ENCODE measurements at places on chromosomes 2 and 18.

GRCh38 chr2:226796012-226796839 is 3.4 kb downstream of the IRS1 start:
- no peak for DNase-seq

DNA sequence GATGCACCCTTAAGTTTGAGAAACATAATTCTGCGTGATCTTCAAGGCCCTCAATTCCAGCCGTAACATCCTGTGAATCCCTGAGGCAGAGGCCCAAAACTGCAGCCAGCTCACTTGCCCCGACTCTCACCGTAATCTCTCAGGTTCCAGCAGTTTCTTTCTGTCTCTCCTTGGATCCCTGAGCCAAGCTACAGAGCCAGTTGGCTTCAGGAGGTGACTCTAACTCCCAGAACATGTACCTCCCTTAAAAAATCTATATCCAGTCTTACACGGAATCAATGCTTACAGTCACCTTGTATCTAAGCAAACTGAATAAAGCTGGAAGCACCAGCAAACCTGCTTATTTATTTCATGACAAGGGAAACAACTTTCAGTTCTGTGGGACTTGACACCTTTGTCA is 300.4 kb downstream of the SETBP1 start:
- no peak for DNase-seq

DNA sequence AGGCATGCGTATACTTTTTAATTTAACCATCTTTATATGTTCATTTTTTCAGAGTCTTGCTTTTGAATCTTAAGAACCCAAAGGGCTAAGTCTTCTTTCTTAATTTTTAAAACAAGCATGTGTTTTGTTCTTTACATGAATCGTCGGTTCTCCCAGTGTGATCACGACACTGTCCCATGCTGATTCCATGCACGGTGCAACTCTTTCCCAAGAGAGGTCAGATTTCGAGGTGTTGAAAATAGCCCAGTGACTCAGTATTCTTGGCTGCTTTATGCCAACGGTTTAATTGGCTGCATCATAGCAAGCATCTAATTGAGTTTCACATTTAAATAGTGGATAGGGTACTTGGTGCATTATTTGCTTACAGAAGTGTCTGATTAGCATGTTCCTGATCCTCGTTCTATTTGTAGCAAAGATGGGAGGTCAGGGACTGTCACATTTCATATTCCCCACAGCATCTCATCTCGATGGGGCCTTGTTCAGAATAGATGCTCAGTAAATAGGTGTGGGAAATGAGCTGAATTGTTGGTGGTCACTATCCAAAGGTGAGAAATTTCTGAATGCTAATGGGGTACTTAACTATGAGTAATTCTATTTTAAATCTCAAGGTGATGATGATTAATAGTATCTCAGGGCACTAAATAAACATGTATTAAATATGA is 2.8 kb downstream of the NPAS2 start:
- DNase-seq = no peak

DNA sequence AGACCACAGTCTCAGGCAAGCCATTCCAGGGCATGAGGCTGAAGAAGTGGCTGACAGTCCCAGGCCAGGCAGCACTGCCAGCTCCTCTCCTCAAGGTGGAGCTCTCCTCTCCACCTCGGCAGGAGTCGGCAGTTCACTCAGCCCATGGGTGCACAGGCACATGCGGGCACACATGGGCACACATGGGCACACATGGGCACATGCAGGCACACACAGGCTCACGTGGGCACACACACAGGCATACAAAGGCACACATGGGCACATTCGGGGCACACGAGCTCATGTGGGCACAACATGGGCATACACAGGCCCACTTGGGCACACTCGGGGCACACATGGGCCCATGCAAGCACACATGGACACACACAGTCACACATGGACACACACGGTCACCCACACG is 65.3 kb upstream of the TAF1B start:
- DNase-seq = no peak
